NCI-H748 treated with DMSO at 0.1 percent for 48 hours (cell line): ENCODE measurements at places on chromosomes 2 and 18.

DNA sequence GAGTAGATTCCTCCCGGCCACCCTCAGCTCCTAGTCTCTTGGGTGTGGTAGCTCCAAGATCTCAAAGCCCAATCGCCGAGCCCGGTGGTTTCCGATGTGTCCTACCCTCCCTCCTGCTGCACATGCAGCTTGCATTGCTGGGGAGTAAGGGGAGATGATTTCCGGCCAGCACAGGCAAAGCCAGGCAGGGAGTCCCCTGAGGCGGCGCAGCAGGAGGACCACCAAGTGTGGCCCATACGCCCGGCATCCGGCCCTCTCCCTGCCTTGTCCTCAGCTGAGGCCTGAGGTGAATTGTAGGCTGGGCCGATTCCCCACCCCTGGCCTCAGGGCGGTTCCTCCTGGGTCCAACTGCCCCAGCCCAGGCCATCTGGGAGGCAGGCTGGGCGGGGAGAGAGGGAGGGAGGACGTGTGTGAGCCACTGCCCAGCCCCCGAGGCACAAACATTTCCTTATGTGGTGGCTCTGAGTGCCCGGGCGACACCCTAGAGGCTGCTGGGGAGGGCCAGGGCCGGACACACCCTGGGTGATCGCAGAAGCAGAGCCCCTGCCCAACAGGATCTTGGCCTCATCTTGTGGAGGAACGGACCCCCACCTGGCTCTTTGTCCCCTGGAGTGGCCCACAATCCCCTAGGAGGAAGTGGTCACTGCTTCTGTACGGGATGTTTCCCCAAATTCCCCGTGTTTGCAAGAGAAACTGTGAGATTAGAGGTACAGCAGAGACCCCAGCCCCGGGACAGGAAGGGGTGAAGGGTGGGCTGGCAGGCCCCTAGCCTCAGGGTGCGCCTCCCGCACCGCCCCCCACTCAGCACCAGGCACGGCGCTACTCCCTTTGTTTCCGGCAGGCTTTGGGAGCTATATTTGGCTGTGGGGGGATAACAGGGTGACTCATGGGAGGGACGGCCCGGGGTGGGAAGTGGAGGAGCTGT is 41.9 kb upstream of the PTMA start:
- no peak for DNase-seq

GRCh38 chr2:42854207-42854818 is 61.9 kb upstream of the HAAO start:
- no peak for DNase-seq

DNA sequence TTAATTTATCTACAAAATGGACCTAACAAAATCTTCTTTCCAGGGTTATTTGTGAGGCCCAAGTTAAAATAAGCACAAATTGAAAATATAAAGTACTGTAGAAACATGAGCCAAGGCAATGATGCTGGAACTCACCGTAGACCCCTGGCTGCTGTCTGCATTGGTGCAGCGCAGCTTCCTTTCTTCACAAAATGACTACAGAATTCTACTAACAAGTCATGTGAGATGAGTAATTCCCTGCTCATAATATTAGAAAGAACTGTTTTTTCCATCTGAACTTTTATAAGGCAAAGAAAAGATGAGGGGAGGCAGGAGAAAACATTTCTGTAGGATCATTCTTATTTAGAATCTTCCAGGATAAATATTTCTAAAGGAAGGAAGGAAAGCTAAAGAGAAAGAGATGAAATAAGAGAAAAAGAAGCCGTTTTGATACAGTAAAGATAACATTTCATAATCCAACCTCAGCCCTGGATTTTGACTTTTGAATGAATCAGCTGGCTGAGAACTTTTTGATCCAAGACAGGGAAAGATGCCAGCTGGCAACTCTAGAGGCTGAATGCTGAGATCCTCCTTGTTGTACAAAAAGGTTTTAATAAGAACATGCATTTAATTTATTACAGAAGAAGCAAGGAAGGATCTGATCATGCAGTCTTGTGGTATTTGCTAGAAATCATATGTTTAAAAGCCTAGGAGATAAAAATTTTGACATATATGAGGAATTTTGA is 183.9 kb upstream of the KLHL14 start:
- DNase-seq = no peak

- DNase-seq = no peak
Measured at GRCh38 chr2:7724336-7724735, 807.1 kb downstream of the RNF144A start.

GRCh38 chr18:22557168-22557941 is 139.6 kb upstream of the CTAGE1 start:
- DNase-seq = no peak

DNA sequence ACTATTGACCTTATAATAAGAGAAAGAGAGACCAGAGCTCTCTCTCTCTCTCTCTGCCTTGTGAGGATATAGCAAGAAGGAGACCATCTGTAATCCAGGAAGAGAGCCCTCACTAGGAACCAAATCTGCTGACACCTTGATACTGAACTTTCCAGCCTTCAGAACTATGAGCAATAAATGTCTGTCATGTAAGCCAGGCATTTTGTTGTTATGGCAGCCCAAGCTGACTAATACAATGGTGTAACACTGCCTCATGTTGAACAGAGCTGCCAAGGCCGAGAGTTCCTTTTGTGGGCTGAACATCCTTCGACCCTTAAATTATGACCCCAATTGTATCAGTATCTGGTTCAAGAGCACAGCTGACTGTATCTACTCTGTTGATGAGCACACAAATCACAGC is 108.0 kb downstream of the LRRC30 start:
- DNase-seq = no peak

DNA sequence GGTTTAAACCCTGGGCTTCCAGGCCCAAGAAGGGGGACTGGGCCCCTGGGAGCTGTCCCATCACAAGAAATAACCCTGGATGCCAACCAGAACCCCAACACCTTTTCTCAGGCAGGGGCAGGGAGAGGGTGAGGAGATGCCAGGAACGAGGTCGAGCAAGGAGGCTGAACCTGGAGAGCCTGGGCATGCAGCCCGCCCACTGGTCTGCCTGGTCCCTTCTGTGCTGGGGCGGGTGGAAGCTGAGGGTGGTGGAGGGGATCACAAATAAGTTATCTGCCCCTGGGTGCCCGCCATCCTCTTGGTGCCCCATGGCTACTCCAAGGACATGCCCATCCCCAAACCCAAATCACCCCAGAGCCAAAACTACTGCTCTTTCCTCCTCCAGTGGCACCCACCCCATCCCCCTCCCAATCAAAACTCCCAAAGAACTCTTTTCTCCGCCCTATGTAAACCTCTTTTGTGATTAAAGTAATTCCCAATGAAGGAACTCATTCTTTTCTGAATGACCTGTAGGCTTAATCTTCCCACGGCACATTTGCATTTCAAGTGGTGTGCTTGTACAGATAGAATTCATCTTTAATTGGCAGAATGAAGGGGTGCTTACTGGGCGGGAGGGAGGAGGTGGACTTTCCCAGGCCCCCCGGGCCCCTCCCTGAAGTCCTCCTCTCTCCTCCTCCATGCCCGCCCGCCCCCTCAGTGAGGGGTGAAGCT is 47.9 kb downstream of the EFR3B start:
- no peak for DNase-seq

DNA sequence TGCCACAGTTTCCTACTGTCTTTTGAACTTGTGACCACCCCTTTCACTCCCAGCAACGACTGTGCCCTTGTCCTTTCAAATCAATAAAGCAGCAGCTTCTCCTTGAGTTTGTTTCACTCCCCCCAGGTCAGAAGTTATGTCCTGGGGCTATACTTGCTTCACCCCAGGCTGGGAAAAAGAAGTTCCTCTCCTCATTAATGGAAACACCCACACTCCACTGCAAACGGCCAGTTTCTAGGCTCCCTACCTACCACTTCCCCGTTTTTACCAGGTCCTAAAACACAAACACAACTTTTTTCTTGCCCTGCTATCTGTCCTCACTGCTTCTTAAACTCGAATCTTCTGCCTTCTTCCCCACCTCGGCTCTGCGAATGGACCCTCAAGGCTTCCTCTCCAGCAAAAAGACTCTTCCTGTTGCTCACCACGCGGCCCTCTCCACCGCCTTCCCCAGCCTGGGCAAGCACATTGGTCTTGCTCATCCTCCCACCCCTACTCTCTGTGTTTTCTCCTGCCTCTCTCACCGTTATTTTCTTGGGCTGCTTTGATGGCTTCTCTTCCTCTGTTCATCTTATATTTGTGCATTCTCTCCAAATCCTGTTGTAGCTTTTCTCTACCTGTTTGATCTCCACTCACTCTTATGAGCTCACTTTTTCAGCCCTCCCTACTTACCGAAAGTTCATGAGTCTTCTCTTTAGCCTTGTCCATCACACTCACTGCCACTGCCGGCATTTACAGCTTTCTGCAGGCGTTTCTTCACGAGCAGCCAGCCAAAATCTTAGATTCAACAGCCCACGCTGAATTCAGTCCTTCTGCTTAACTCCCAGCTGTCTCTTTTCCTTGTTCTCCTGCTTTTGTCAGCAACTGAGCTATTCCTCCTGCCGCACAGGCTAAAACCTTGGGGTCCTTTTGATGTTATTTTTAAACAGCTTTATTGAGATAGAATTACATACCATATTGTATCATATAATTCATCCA is 7.0 kb upstream of the SP5 start:
- no peak for DNase-seq

DNA sequence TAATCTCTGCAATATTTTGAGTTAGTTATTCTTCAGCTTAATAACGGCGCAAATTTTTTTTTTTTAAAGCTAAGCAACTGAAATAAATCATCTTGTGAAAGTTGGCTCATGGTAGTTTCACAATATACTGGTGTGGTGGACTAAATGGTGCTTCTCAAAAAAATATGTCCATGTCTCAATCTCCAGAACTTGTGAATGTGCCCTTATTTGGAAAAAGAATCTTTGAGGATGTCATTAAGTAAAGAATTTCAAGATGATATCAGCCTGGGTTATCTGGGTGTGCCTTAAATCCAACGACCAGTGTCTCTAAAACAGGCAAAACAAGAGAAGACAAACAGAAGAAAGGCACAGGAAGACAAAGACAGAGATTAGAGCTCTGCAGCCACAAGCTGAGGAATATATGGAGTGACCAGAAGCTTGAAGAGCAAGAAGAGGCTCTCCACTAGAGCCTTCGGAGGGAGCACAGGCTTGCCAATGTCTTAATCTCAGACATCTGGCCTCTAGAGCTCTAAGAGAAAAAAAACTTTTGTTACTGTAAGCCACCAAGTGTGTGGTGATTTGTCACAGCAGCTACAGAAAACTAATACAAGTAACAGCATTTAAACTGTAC is 71.4 kb downstream of the HNMT start:
- DNase-seq = no peak

- peak; percentile 32 for DNase-seq
Measured at GRCh38 chr2:108583903-108584520, 49.7 kb downstream of the LIMS1 start.

- peak; percentile 88 for DNase-seq
Measured at GRCh38 chr2:14635391-14635871, 2.9 kb downstream of the LRATD1 start.

DNA sequence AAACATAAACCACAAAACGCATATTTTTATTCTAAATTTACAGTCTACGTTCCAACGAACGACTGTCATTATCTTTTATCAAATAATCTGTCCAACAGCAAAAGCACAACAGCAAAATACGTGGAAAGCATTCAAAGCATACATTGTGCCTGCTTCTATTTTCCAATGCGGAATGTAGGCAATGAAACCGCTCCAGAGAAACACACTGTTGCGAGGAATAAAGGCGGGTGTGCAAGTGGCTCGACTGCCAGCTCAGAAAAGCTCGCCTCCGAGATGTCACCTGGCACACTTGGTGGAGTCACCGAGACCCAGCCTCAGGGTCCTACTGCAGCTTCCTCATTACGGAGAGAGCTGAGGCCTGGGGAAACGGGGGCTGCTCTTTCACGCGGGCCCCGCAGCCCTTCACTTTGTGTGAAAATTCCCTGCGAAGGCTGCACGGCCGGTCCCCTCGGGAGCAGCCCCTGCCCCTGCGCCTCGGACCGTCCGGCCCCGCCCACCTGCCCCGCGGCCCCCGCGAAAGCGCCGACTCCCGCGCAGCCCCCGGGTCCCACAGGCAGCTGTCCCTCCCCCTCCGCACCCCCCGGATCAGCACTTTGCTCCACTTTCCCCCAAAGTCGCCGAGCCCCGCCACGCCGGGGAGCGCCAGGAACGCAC is 752 bp downstream of the MGAT4A start:
- DNase-seq = peak; percentile 13

GRCh38 chr18:41967680-41968079 is 12.6 kb downstream of the PIK3C3 start:
- no peak for DNase-seq

DNA sequence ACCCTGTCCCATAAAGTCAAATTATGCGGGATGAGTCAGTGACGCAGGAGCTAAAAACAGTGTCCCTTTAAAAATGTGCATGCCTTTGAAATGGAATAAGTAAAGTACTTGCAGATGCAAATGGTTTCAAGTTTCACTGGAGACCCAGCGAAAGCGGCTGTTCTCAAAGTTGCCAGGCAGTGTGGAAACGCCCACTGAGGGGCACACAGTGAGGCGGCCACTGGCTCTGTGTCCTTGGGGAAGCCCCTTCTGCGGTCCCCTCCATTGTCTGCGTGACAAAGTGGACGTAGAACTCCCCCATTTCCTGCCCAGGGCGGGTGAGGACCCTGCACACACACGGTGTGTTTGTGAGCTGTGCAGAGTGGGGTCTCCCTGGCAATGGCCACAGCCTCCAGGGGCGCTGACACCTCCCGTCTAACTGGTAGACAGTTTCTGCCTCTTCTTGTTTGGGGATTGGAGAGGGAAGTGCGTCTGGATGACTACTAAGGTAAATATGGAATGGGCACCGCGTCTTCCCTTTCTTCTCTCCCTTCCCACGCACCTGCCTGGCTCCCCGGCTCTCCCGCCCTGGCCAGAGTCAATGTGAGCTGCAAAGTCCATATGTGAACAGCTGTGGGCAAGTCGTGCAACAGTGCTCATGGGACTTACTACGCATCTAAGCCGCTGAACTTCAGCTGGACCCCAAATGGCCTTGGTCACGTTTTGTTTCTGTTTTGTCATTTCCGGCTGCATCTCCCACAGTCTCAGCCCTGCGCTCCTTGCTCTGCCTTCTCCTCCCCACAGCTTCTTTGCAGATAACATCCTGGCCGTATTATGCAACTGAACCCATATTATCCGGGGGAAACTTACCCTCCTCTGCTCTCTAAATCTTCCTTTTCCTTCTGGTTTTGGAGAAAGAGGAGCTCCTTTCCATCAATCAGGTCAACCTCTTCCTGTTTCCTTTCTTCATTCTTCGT is 33.7 kb upstream of the ZNF516 start:
- peak; percentile 87 for DNase-seq

DNA sequence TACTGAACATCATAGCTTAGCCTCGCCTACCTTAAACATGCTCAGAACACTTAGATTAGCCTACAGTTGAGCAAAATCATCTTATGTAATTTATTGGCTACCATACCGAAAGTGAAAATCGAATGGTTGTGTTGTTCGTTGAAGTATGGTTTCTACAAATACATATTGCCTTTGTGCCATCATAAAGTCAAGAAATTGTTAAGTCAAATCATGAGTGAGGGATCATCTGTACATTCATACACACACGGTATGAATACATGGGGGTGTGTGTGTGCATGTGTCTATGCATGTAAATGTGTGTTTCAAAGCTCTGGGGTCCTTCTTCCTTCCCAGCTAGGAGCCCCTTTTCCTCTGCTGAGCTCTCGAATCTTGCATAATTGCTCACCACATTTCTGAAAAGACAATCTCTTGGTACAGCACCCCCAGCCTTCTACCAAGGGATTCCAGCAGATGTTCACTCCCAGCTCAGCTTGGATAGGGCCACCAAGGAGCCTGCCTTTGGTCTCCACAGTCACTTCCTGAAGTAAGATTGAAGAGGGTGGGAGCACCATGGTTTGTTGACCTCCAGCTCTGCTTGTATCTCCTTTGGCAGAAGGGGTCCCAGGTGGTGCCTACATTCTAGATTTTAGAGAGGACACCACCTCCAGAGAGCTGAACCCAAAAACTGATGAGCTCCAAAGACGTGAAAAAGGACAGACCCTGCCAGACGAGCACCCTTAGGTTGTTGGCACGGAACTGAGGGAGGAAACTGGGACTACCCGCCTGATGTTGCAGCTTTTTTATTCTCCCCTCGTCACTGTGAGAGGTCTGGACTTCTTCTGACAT is 33.2 kb upstream of the CYP1B1 start:
- no peak for DNase-seq
